Activated CD4-positive, alpha-beta T cell treated with anti-CD3 and anti-CD28 coated beads for 4 hours (primary cell): ENCODE measurements at places on chromosomes 11 and 22.
A peak's percentile ranks its signal among the peaks of the same experiment; 100 is the strongest.

DNA sequence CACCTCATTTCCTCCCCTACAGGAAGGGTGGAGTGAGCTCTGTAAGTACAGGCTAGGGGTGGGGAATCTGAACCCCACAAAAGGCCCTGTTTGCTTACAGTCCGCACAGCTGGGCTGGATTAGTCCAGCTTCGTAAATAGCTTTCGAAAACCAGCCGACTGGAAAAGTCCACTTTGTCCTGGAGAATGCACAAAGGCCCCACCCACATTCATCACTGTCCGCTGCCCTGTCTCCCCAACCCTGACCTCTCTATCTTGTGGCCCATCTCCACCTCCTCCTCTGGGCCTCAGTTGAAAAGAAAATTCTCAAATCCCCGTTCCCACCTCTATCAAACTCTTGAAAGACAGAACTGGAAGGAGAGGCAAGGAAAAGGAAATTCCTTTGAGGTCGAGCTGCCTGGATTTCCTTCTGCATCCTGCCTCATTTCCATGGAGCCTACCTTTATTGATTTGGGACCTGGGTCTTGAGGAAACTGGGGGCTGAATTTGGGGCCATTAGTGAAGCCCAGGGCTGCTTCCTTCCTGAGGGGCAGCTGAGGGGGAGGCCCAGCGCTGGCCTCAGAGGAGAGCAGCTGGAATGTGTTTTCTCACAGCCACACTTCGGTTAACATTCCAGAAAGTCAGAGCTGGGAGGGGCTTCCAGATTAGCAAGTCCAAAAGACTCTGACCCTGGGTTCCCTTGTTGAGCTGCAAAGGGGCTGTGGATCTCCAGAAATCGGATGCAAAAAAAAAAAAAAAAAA is 147.6 kb downstream of the FBXO7 start:
- no peak for DNase-seq

- no peak for DNase-seq
Measured at GRCh38 chr11:29171360-29171950, 845.4 kb downstream of the KCNA4 start.

DNA sequence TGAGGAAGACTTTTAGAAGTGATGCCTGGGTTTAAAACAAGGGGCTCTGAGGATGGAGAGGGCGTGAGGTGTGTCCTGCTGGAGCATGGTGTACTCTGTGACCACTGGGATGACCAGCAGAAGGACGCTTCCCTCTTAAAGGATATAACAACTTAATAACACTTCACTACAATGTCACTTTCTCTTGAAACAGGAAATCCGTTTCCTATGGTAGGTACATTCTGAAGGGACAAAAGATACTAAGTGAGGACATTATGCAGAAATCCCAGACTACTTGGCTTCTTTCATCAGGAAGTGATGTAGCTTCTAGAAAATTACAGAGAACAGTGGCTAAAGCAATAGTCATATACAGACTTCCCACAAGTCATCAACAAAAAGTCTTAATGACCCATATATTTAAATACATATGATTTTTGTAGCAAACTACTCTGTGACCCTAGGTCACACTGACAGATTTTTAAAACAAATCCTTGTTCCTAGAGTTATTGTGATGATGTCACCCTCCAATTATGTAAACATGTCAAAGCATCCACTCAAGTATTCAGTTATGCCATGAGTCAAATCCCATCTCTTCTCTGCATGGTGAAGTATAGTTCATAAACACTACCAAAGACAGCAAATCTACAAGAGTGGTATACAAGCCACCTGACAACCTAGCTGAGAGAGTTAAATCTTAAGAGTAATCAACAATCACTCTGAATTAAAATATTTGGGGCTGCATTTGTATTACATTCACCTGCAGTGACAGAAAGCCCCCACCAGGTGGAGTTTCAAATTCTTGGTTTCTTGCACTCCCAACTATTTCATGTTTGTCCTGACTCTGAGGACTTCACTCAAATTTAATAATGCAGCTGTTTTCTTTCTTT is 32.8 kb downstream of the PITPNB start:
- DNase-seq: peak; percentile 49

DNA sequence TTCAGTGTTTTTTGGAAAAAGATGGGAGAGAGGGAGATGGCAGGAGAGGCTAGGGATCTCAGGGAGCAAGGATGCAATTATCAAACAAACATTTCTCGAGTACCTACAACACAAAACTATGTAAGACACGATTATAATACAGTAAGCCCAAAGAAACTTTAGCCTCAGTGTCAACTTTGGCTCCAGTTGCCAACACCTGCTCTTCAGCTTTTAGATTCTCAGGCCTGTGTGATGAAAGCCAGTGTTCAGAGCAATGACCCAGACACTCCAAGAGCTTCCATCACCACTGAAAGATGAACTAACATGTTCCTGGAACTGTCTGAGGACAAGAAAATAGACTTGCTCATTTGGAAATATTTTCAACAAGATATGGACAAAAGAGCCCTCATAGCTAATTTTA is 31.4 kb upstream of the CEP295 start:
- DNase-seq: no peak

- DNase-seq: no peak
Measured at GRCh38 chr22:38103641-38104040, 6.8 kb downstream of the BAIAP2L2 start.

DNA sequence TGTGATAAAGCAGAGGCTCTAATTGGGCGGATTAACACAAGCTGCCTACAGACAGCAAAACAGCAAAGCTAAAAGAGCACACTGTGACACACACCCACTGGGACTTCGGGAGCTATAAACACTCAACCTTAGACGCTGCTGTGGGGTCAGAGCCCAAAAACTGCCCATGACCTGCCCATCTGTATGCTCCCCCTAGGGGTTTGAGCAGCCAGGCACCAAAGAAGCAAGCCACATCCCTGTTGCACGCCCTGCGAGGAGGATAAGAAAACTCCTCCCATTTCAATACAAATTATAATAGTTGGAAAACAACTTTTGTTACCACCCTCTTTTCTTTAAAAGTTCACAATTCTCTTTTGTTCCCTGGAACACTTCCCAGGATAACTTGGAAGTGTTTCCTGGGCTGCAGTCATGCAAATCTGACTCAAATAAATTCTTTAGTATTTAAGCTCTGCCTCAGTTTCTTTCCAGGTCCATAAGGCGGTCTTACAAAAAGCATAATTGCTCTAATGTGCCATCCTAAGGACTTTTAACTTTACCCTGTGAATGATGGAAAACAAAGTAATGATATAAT is 86.4 kb downstream of the DLG2 start:
- DNase-seq: no peak

DNA sequence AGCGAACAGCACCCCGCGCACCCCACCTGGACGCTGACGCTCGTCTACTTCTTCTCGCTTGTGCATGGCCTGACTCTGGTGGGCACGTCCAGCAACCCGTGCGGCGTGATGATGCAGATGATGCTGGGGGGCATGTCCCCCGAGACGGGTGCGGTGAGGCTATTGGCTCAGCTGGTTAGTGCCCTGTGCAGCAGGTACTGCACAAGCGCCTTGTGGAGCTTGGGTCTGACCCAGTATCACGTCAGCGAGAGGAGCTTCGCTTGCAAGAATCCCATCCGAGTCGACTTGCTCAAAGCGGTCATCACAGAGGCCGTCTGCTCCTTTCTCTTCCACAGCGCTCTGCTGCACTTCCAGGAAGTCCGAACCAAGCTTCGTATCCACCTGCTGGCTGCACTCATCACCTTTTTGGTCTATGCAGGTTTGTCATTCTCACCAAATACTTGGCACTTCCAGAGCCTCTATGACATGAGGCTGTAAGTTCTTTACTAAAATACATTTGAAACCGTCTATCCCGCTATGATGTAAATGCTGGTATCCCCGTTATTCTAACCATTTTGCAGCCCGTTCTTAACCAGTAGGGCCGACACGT is 535 bp downstream of the AQP11 start:
- peak; percentile 8 for DNase-seq

GRCh38 chr11:69949327-69949726 is 128.8 kb upstream of the ANO1 start:
- no peak for DNase-seq

DNA sequence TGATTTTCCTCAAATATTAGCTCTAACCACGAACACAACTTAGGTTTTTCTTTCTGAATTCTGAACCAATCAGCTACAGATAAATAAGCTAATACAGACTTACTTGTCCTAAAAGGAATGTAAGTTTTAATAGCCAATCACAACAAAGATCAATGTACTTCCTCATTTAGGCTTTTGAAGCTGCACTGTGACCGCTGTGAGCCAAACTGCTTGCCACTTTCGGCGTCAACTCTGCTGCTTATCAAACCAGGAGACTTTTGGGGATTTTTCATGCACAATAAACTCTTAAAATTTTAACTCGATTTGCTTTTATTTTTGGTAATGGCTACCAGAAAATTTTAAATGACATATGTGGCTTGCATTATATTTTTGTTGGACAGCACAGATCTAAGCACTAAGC is 92.5 kb downstream of the TMPRSS5 start:
- no peak for DNase-seq

DNA sequence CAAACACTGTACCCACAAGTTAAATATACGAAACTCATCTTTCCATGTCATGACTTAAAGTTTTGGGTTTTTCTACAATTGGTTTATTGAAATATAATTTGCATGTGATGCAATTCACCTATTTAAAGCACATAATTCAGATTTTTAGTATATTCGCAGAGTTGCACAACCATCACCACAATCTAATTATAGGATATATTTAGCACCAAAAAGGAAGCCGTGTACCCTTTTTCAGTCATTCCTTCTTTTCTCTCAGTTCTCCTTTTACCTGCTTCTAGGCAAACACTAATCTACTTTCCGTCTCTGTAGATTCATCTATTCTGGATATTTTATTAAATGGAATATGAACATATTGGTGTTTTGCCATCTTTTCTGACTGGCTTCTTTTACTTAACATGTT is 1458.1 kb upstream of the TENM4 start:
- DNase-seq: no peak

DNA sequence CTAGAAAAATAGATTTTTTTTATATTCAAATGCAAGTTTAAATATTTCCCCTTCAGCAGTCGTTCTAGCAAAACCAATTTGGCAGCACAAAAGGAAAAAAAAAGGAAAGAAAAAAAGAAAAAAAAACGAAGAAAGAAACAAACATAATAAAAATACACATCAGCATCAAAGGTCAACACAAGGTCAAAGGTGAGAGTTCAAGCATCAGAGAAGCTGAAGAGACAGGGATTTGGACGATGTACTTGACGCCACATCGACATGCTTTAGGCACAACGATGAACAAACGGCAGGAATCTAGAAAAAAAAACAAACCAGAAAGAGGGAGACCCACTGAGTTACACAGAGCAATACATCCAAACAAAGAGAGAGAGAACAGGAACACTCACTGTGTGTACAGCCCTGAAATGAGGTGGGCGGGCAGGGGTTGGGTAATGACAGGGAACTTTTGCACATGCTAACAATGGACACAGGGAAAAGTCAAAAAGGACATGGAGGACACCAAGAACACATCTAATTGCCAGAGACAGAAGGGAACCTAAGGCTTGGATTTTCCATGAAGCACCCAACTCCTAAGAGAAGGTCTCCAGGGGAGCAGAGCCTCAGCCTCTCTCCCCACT is 19.8 kb upstream of the RAPSN start:
- DNase-seq: no peak

DNA sequence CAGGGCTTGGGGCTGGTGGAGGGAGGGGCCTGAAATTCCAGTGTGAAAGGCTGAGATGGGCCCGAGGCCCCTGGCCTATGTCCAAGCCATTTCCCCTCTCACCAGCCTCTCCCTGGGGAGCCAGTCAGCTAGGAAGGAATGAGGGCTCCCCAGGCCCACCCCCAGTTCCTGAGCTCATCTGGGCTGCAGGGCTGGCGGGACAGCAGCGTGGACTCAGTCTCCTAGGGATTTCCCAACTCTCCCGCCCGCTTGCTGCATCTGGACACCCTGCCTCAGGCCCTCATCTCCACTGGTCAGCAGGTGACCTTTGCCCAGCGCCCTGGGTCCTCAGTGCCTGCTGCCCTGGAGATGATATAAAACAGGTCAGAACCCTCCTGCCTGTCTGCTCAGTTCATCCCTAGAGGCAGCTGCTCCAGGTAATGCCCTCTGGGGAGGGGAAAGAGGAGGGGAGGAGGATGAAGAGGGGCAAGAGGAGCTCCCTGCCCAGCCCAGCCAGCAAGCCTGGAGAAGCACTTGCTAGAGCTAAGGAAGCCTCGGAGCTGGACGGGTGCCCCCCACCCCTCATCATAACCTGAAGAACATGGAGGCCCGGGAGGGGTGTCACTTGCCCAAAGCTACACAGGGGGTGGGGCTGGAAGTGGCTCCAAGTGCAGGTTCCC is at the start of gene APOC3:
Gene APOC3, plus strand, starts transcription at position 383 of the 659 bp plus-strand sequence. CDS start 676 bp downstream, outside the sequence.
- no peak for DNase-seq

DNA sequence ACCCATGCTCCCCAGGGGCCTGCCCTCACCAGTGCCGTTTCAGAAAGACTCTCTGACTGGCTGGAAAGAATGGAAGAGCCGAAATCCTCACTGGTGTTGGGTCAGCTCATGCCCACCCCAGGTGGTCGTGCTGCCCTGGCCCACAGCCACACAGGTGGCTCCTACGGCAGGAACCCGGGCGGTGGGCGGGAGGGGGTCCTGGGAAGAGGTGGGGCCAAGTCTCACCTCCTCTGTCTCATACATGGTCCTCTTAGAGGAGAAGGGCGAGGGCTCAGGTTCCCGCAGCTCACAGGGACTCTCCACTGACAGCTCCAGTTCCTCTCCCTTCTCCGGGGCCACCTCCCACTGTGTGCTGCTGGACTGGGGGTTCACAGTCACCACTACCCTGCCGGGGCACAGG is 8.2 kb downstream of the ATG2A start:
- no peak for DNase-seq

DNA sequence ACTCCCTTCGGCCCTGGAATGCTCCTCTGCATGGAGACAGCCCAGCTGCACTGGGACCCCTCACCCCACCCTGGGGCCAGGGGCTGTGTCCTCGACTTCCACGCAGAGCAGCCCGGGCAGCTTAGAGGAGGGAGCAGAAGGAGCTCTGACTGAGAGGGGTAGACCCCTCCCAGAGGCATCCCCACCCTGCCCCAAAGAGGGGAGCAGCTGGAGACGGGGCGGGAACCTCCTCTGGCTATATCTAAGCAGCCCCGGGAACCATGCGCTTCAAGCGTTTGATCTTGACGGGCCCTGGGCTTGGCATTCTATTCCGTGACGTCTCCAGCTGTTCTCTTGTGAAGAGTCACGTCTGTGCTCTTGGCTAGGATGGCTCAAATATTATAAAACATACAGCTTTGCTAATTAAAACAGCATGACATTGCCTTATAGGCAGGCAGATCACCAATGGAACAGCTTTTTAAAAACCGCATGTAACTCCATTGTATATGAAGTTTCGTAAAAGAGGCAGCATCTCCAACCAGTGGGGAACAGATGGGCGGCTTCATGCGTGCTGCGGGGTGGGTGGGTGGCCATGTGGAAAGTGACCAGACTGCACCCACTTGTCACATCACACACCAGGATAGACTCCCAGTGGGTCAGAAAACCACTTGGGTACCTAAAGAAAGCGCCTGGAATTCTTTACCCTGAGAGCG is 7.7 kb downstream of the KCNQ1 start:
- no peak for DNase-seq

DNA sequence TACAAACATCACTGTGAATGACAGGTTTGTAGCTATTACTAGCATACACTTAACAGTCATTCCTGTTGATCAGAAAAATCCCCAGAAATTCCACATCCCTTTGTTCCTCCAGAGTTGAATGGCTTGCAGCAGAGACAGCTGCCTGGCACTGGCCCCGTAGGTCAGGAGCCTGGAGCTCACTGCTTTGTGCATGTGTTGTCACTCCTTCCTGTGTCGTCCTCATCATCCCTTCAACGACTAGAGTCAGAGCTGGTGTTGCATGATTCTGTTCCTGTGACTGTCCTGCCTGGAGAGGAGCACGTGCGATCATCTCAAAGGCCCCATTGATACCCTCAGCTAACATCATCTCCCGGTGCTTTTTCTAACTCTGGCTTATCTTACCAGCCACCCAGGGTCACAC is 58.3 kb downstream of the LDLRAD3 start:
- DNase-seq: no peak

GRCh38 chr11:111977146-111978027 is 40.2 kb downstream of the DIXDC1 start:
- DNase-seq: peak; percentile 1
